ENCODE measurements at places on chromosomes 12 and 14. TPM values are rescaled to one million over a fixed set of nuclear protein-coding genes. Genes with fewer than 3 reads are reported as not detected.
A peak's percentile ranks its signal among the peaks of the same experiment; 100 is the strongest.

DNA sequence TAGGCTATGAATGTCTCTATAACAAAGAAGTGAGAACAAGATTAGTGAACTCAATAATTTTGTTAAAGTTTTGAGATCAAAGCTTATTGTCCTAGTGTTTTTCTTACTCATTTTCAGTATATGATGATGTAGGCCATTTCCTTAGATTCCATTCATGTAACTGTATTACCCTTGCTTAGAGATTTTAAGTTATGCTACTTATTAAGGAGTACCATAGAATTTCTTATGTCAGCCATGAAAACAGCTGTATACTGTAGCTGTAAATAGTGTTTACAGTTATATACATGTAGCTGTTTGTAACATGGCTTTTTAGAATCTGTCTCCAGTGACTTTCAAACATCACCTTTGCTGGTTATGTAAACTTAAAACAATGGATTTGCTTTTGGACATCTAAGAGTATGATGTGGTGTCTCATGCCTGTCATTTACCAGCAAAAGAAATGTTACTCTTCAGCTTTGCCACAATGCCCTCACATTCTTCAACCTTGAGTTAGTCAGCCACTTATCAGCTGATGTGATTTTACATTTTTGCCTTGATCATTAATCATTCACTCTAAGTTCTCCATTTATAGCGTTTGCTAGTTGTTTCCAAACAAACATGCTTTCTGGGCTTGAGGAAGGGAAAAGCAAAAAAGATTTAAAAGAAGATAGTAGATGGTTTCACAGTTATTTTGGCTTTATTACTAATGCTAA lies 55.5 kb downstream of the SLC16A7 start:
- DNase-seq, result no peak
- no peak overlapping the region for H3K4me3 ChIP-seq
- peaks cover 39% of the 10 kb centered on the region for H3K36me3 ChIP-seq

DNA sequence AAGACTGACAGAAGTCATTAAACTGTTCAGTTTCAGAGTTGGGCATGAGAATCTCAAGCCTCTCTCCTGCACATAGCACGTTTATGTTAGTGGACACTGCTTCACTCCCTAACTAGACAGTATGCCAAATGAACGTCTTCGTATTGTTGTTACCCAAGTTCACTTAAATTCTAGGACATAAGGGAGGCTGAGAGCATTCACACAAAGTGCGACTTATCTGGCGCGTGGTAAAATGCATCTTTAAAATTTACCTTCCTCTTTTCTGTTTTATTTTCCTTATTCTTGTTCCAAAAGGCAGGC lies 166.3 kb downstream of the AKAP6 start:
- no peak overlapping the region for H3K4me3 ChIP-seq
- no peak overlapping the region for H3K27ac ChIP-seq
- no peaks in the 10 kb centered on the region for H3K4me1 ChIP-seq
- no peaks in the 10 kb centered on the region for H3K36me3 ChIP-seq
- H3K27me3 ChIP-seq, result no peaks in the 10 kb centered on the region

- no peak for DNase-seq
- H3K36me3 ChIP-seq, result peaks cover 26% of the 10 kb centered on the region
- H3K27me3 ChIP-seq, result no peaks in the 10 kb centered on the region
- H3K4me1 ChIP-seq, result peaks cover 24% of the 10 kb centered on the region
- no peak overlapping the region for H3K27ac ChIP-seq
These were observed 17.8 kb downstream of the STK38L start for GRCh38 chr12:27261866-27262265.

DNA sequence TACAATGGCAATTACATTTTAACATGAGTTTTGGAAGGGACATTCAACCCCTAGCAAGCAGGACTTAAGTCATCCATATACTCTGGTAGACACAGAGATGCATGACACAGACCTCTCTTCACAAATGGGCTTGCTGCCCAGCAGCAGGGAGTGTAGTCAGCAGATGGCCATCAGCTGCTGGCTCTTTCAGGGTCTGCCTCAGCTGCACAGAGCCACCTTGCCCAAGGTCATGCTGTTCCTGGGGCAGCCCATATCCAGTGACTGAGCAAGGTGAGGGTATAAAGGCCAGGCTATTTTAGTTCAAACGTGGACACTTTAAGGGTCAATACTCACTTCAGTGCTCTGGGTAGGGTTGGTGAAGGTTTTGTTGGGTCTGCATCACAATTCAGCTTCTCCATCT lies 58.3 kb upstream of the JDP2 start:
- no peak overlapping the region for H3K4me3 ChIP-seq
- peaks cover 3% of the 10 kb centered on the region for H3K4me1 ChIP-seq
- H3K36me3 ChIP-seq, result no peaks in the 10 kb centered on the region
- peaks cover 6% of the 10 kb centered on the region for H3K27me3 ChIP-seq
- H3K27ac ChIP-seq, result no peak overlapping the region

DNA sequence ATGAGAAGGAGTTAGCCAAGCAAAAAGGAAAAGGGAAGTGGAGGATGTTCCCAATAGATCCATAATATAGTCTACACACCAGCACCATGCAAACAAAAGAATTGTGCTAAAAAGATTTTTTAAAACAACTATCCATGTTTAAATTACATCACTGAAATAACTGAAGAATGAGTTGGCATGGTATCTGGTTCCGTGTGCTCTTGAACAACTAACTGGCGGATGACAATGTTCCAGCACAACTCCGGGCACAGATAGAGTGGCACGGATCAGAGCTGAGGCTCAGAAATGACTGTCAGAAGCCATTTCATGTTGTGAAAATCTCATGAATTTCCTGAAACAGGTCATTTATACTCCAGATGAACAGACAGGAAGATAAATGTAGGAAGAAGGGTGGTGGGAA lies 153.1 kb downstream of the HMGA2 start:
- H3K4me3 ChIP-seq, result no peak overlapping the region
- no peaks in the 10 kb centered on the region for H3K36me3 ChIP-seq
- no peaks in the 10 kb centered on the region for H3K4me1 ChIP-seq

DNA sequence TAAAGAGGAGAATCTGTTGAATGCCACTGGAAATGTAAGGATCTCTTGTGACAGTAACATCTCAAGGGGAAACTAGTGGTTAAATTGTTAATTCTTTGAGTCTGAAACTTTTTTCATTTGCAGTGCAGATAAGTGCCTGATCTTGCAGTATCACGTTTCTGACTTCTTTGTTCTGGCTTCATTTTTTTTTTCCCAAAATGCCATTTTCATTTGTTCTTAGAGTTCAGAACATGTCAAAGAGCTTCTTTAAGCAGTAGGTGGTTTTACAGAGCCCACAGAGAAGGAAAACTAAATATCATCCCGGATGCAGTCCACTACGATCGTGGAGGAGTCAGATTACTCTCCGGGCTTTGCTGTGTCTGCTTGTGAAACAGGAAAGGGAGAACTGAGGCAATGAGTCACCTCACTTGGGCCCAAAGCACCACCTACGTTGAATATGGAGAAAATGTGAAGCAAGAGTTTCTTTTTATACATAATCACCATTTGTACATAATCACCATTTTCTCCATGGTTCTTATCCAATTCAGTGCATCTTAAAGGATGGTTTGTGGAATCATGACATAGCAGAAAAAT lies 43.9 kb downstream of the HMGA2 start:
- H3K36me3 ChIP-seq, result no peaks in the 10 kb centered on the region
- no peaks in the 10 kb centered on the region for H3K27me3 ChIP-seq
- H3K4me3 ChIP-seq, result no peak overlapping the region

GRCh38 chr14:51950007-51950406 lies 39.3 kb upstream of the RTRAF start:
- H3K27ac ChIP-seq, result no peak overlapping the region
- H3K36me3 ChIP-seq, result peaks cover 78% of the 10 kb centered on the region
- no peaks in the 10 kb centered on the region for H3K27me3 ChIP-seq
- H3K4me3 ChIP-seq, result no peak overlapping the region
- DNase-seq, result no peak
- H3K4me1 ChIP-seq, result peaks cover 8% of the 10 kb centered on the region

GRCh38 chr12:107845226-107845979 lies 70.9 kb downstream of the ASCL4 start:
- H3K4me3 ChIP-seq, result no peak overlapping the region
- peaks cover 75% of the 10 kb centered on the region for H3K27me3 ChIP-seq
- DNase-seq, result no peak
- H3K36me3 ChIP-seq, result no peaks in the 10 kb centered on the region

- peaks cover 60% of the 10 kb centered on the region for H3K4me1 ChIP-seq
- DNase-seq, result no peak
- peak overlapping the region; percentile 62 for H3K27ac ChIP-seq
- H3K36me3 ChIP-seq, result peaks cover 59% of the 10 kb centered on the region
- H3K4me3 ChIP-seq, result peak overlapping the region; percentile 2
These were observed 24.7 kb downstream of the HNRNPC start for GRCh38 chr14:21244544-21244943.

- H3K27me3 ChIP-seq, result no peaks in the 10 kb centered on the region
- H3K4me3 ChIP-seq, result no peak overlapping the region
- peaks cover 21% of the 10 kb centered on the region for H3K4me1 ChIP-seq
- peak overlapping the region; percentile 26 for H3K27ac ChIP-seq
- peaks cover 37% of the 10 kb centered on the region for H3K36me3 ChIP-seq
These were observed 5.7 kb upstream of the NEK9 start for GRCh38 chr14:75132382-75133086.

GRCh38 chr12:32005496-32006125 lies 46.4 kb downstream of the RESF1 start:
- no peak overlapping the region for H3K4me3 ChIP-seq
- no peak for DNase-seq
- H3K27me3 ChIP-seq, result no peaks in the 10 kb centered on the region
- H3K36me3 ChIP-seq, result peaks cover 15% of the 10 kb centered on the region
- peaks cover 4% of the 10 kb centered on the region for H3K4me1 ChIP-seq

- no peaks in the 10 kb centered on the region for H3K36me3 ChIP-seq
- H3K27ac ChIP-seq, result no peak overlapping the region
- no peak for DNase-seq
- H3K4me3 ChIP-seq, result no peak overlapping the region
- H3K4me1 ChIP-seq, result no peaks in the 10 kb centered on the region
These were observed 73.6 kb downstream of the SRGAP1 start for GRCh38 chr12:63917864-63918799.

DNA sequence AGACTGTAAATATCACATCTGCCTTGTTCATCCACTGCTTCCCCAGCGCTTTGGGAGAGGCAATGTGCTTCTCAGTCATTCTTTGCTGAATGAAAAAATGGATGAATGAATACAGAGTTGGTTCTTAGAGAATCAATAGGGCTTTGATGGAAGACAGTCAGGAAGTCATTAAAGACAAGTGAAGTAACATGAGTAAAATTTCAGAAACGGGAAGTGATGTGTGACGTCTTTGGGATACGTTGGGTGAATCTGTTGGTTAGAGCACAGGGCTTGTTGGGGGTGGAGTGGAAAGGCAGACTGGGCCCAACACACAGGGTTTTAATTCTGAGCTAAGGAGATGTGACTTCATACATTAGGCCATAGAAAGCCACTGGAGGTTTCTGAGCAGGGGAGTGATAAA lies 39.0 kb upstream of the NRXN3 start:
- peaks cover 4% of the 10 kb centered on the region for H3K4me1 ChIP-seq
- no peak for DNase-seq
- H3K4me3 ChIP-seq, result no peak overlapping the region
- no peak overlapping the region for H3K27ac ChIP-seq

DNA sequence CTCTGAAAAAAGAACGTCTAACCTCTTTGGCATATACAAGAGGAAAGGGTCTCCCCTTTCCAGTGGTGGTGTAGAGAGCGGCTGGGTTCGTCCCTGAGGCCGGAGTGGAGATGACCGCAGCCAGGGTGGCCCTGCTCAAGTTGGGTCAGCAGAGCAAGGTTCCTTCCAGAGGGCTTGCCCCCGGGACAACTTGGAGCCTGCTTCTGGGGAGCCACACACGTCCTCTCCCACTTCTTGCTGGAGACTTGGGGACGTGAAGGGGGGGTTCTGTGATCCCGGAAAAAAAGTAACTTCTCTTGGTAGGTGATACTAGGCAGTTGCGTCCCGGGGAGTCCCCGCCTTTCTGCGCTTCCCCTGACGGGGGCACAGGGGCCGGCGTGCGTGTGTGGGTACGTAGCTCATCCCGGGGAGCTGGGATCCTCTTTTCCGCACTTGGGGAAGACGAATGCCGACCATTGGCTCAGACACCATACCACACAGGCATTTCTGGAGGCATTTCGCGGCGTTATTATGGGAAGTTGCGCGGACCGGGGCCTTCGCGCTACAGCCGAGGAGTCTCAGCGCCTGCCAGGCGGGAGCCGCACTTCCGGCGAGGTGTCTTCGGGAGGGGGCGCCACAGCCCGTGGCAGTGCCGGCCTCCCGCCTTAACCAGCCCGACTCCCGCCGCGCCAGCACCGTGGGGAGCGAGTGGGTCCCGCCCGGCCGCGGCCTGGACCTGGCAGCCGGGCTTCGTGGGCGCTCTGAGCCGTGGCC lies 14.8 kb upstream of the PAX9 start:
- H3K27ac ChIP-seq, result no peak overlapping the region
- peaks cover 6% of the 10 kb centered on the region for H3K4me1 ChIP-seq
- no peaks in the 10 kb centered on the region for H3K36me3 ChIP-seq
- no peak for DNase-seq

DNA sequence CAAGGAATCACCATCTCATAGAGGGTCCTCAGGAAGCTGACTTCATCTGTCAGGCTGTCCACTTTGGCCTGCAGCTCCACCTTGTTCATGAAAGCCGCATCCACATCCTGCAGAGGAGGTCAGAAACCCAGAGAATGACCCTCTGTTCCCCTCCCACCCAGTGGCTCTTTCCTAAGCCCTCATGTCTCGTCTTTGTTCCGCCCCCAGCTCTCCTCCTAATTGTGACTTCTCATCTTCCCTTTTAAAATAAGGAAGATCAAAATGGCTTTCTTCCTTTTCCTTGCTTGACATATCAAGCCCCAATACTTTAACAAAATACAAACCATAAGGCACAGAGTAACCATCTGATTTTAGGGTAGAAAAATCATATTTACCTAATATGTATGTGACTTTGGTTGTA lies 4.4 kb downstream of the KRT76 start:
- H3K27ac ChIP-seq, result no peak overlapping the region
- H3K27me3 ChIP-seq, result no peaks in the 10 kb centered on the region
- no peak for DNase-seq
- H3K4me1 ChIP-seq, result no peaks in the 10 kb centered on the region
- H3K36me3 ChIP-seq, result no peaks in the 10 kb centered on the region

GRCh38 chr12:114339626-114340025 lies 66.3 kb downstream of the TBX5 start:
- H3K27me3 ChIP-seq, result peaks cover 34% of the 10 kb centered on the region
- H3K4me1 ChIP-seq, result no peaks in the 10 kb centered on the region
- H3K4me3 ChIP-seq, result no peak overlapping the region
- no peak for DNase-seq
- H3K36me3 ChIP-seq, result no peaks in the 10 kb centered on the region
- H3K27ac ChIP-seq, result no peak overlapping the region

GRCh38 chr12:132397934-132398385 lies 68.6 kb upstream of the GALNT9 start:
- peaks cover 36% of the 10 kb centered on the region for H3K27me3 ChIP-seq
- H3K27ac ChIP-seq, result no peak overlapping the region
- no peak for DNase-seq
- H3K4me3 ChIP-seq, result no peak overlapping the region
- no peaks in the 10 kb centered on the region for H3K4me1 ChIP-seq

GRCh38 chr14:68042586-68043210 lies 223.1 kb downstream of the RAD51B start:
- no peak for DNase-seq
- peaks cover 2% of the 10 kb centered on the region for H3K36me3 ChIP-seq
- peaks cover under 1% of the 10 kb centered on the region for H3K4me1 ChIP-seq
- H3K4me3 ChIP-seq, result no peak overlapping the region
- no peak overlapping the region for H3K27ac ChIP-seq
- H3K27me3 ChIP-seq, result no peaks in the 10 kb centered on the region

The LRRC43 gene
- total RNA-seq, result not detected

The PPP1R36 gene
- 0.25 TPM for total RNA-seq

The CD69 gene
- total RNA-seq, result 143 TPM

The LRP1-AS gene
- total RNA-seq, result not detected

The FNTB gene
- total RNA-seq, result 14.3 TPM

The LRP6 gene
- total RNA-seq, result 2.9 TPM

The AVPR1A gene
- total RNA-seq, result not detected

The MFAP5 gene
- not detected for total RNA-seq

The ITGB7 gene
- total RNA-seq, result 105 TPM

All from activated naive CD8-positive, alpha-beta T cell treated with anti-CD3 and anti-CD28 coated beads for 36 hours (primary cell).